ENCODE measurements at places on chromosomes 6 and 20. TPM values are rescaled to one million over a fixed set of nuclear protein-coding genes. Genes with fewer than 3 reads are reported as not detected.

- H3K27me3 ChIP-seq, result no peaks in the 10 kb centered on the region
- no peak overlapping the region for H3K27ac ChIP-seq
- peak overlapping the region; percentile 51 for H3K4me3 ChIP-seq
Observed at GRCh38 chr6:142537612-142538478, 236.0 kb downstream of the ADGRG6 start.

- H3K27me3 ChIP-seq, result peaks cover 30% of the 10 kb centered on the region
- no peak overlapping the region for H3K4me3 ChIP-seq
- peaks cover 4% of the 10 kb centered on the region for H3K4me1 ChIP-seq
- H3K27ac ChIP-seq, result no peak overlapping the region
- H3K36me3 ChIP-seq, result no peaks in the 10 kb centered on the region
Observed at GRCh38 chr6:41451515-41452163, 94.5 kb upstream of the FOXP4 start.

DNA sequence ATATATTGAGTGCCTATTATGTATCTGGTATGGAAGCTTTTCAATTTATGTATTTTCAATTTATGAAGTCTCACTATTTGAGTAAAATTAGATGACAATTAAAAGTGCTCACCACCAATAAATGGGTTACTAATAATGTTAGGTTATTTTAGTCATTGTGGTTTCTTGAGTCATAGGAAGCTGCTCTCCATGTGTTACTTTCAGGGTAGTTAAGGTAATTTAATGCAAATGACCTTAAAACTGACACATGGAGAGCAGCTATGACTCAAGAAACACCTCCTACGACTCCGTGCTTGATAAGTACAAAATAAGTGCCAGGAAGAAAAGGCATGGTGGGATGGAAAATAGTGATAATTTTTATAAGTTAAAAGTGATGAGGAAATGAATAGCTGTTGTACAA is 16.5 kb upstream of the TINAG start:
- no peaks in the 10 kb centered on the region for H3K36me3 ChIP-seq
- H3K27me3 ChIP-seq, result no peaks in the 10 kb centered on the region
- peak overlapping the region; percentile 42 for H3K27ac ChIP-seq
- no peak overlapping the region for H3K4me3 ChIP-seq
- H3K4me1 ChIP-seq, result peaks cover 21% of the 10 kb centered on the region

GRCh38 chr6:168937054-168937453 is 316.6 kb downstream of the THBS2 start:
- DNase-seq, result no peak
- peaks cover 15% of the 10 kb centered on the region for H3K27me3 ChIP-seq
- H3K27ac ChIP-seq, result no peak overlapping the region
- H3K4me1 ChIP-seq, result peaks cover 43% of the 10 kb centered on the region
- no peak overlapping the region for H3K4me3 ChIP-seq

GRCh38 chr20:8790442-8791074 is 278.3 kb upstream of the PLCB4 start:
- peak overlapping the region; percentile 29 for H3K27ac ChIP-seq
- H3K4me3 ChIP-seq, result no peak overlapping the region
- no peaks in the 10 kb centered on the region for H3K36me3 ChIP-seq
- DNase-seq, result peak; percentile 15
- no peaks in the 10 kb centered on the region for H3K27me3 ChIP-seq

- H3K4me1 ChIP-seq, result peaks cover 12% of the 10 kb centered on the region
- DNase-seq, result peak; percentile 94
- H3K36me3 ChIP-seq, result no peaks in the 10 kb centered on the region
- H3K4me3 ChIP-seq, result peak overlapping the region; percentile 56
- H3K27me3 ChIP-seq, result peaks cover 34% of the 10 kb centered on the region
Observed at GRCh38 chr20:63829945-63830835, 874 bp downstream of the ZBTB46 start.

The EZR gene
- 69.8 TPM for total RNA-seq

Measured in osteoblast (primary cell).